ENCODE measurements at places on chromosomes 3 and 15. TPM values are rescaled to one million over a fixed set of nuclear protein-coding genes. Genes with fewer than 3 reads are reported as not detected.
A peak's percentile ranks its signal among the peaks of the same experiment; 100 is the strongest.

Gene LIPH
- 0.07 TPM for total RNA-seq

Gene PLA2G4F
- not detected for total RNA-seq

DNA sequence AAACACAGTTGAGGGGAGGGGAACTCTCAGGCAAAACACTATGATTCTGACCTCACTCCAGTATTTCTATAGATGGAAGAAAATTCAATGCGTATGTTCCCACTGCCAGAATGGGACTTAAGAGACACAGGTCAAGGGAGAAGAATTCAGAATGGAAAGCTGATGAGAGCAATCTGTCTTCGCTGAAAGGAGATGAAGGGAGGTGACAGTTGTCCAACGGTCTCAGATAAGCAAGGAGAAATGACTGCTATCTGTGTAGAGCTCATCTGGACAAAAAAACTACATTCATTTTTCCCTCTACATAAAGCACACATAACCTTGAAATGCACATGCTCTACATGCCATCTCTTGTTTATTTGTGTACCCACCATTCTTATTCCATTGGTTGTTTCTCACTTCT lies 405.1 kb downstream of the LSAMP start:
- DNase-seq: no peak

GRCh38 chr15:35142578-35142977 lies 57.5 kb upstream of the NANOGP8 start:
- DNase-seq: no peak

DNA sequence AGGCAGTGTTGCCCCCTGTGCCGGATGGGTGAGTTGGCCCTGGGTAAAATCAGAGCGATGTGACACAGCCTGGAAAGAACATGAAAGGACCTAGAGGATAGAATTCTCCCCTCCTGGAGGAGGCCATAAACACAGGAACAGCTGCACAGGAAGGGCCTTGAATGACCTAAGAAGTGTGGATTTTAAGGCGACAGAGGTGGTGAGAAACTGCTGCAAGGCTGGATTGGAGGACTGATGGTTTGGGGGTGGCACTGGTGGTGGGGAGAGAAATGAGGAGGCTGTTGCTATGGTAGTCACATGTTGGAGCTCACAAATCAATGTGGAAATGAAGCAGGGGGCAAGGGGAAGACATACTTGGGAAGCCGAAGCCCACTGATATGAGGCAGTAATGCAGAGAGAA lies 13.8 kb downstream of the XIRP1 start:
- DNase-seq: no peak

GRCh38 chr3:132787616-132788300 lies 65.5 kb upstream of the NPHP3 start:
- peak; percentile 29 for DNase-seq

Measured in MCF 10A (cell line).